ENCODE measurements at places on chromosomes 7 and 10.
A peak's percentile ranks its signal among the peaks of the same experiment; 100 is the strongest.

DNA sequence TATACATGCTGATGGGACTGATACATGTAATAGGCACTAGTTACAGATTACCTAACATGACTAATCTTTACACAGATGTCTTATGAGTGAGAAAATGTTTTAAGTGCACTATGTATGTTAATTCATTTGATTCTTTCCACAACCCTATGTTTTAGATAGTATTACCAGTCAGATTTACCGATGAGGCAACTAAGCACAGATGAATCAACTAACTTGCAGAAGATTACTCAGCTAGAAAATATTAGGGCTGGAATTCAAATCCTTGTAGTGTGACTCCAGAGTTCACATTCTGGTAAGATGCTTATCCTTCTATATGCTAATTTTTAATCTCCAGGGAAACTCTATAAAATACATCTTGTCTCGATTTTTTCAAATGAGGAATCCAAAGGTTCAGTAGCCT lies 964.9 kb downstream of the REEP3 start:
- no peak for DNase-seq

GRCh38 chr10:128825626-128826025 lies 641.4 kb upstream of the MGMT start:
- DNase-seq = no peak

DNA sequence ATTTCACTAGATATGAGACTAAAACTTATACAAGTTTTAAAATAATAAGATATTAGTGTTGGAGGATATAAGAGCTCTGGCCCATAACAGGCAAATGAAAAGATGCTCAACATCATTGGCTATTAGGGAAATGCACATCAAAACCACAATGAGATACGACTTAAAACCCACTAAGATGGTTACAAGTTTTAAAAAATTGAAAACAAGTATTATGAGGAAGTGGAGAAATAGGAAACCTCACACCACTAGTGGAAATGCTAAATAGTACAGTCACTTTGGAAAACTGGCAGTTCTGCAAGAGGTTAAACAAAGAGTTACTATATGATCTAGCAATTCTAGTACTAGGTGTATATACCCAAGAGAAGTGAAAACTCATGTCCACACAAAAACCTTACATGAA lies 17.2 kb downstream of the PANK1 start:
- DNase-seq = no peak

DNA sequence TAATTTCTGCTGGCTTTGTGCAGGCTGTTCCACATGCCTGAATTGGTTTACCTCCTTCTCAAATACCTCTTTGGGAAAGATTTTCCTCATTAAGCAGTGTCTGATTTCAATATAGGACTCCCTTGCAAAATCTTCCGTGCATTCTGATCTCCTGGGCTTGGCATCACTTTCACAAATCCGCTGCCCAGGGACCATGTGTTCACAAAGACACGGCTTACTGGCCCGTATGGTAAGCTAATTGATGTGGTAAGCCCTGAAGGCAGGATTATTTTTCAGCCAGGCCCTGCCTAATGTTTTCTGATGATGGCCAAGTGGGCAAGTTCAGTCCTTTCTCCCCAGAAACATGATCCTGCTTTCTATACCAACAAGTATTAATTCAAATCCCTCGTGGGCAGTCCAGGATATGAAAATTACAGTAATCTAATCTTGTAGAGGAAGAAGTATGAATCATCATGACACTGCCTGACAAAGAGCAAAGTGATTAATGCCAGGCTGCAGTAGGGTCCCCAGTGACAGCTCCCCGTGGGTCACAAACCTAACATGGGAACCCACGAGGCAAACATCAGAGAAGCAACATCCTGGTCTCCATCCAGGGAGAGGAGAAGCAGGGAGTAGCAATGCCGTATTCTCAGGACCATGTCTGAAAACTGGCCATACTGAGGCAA lies 11.6 kb upstream of the SVIL start:
- no peak for DNase-seq

DNA sequence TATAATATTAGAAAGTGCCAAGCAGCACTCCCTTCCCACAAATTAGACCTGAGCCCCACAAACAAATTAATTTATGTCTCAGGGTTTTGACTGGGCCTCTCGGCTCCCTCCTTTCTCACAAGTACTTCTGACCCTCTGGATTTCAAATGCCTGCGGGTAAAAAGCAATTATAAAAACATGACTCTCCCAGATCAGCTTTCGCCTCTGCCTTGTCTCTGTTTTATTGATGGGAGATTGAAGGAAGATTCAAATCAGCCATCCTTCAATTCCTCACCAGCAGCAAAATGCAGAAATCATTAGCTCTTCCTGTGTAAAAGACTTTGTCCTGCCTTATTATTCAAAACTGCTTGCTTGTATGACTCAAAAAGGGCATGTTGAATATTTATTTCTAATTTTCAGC lies 453.7 kb upstream of the MKI67 start:
- no peak for DNase-seq

DNA sequence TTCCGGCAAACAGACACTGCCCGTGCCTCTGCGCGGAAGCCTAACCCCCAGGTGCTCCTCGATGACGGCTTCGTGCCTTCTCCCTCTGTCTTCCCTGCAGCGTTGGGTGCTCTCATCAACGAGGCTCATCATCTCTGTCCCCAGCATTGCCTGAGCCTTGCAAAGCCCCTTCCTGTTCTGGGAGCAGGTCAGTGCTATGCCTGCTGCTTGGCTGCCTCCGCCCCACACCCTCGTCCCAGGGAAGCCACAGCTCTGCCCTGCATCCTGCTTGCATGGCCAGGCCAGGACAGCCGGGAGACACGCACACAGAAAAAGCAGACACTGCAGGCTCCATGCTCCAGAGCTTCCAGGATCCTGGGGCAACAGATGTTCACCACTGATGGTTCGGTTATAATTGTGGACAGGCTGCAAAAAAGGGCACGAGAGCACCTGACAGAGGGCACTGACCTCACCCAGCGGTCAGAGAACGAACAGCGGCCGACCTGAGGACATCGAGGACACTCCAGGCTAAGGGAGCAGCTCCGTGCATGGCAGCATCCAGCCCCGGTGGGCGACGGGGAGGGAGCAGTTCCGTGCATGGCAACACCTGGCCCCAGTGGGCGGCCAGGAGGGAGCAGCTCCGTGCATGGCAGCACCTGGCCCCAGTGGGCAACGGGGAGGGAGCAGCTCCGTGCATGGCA lies 265.5 kb downstream of the PTPRN2 start:
- DNase-seq = no peak

GRCh38 chr10:5659702-5660528 lies 6.5 kb downstream of the ASB13 start:
- peak; percentile 23 for DNase-seq

GRCh38 chr10:60661637-60662036 lies 116.6 kb upstream of the CDK1 start:
- peak; percentile 14 for DNase-seq

GRCh38 chr7:5508698-5509097 lies 85.1 kb upstream of the TNRC18 start:
- DNase-seq = no peak

DNA sequence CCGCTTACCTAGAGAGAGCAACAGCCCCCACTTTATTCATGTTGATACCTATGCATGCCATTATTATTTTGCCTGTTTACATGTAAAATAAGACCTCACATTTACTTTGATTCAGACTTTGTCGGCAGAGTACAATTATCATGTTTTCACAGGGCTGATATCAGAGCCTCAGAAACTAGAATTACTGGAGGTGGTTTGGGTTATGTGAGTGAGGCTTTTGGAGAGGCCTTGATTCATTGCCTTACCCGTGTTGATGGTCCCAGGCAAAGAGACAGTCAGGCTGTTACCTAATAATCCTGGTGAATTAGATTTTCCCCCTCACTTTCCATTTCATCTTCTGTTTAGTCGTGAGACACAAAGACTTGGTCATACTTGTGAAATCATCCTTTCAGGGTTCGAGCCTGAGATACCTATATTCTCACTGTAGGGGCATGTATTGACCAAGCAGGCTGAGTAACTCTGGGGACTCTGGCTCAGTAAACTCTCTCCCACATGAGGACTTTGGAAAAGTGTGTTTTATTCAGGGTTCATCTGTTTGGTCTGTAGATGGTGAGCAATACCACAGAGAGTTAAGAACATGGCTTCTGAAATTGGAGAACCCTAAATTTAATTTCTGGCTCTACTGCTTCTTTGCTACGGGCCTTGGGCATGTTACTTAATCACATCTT lies 150.9 kb downstream of the CELF2 start:
- no peak for DNase-seq

DNA sequence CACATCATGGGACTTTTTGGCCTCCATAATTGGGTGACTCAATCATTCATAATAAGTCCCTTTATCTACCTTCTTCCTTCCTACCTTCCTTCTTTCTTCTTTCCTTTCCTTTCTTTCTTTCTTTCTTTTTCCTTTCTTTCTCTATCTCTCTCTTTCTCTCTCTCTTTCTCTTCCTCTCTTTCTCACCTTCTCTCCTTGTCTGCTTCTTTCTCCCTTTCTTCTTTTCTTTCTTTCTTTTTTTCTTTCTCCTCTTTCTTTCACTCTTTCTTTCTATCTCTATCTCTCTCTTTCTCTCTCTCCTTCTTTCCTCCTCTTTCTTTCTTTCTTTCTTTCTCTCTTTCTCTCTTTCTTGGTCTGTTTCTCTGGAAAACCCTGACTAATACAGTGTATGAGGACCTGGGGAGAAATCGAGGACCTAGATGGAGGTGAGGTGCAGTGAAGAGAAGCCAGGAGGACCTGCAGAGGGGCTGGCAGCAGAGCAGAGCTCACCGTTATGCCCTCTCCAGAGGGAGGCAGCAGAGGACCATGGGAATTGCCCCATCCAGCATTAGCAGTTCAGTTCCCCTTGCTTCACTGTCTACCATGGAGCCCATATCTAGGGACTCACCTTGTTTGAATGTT lies 52.7 kb upstream of the BTRC start:
- DNase-seq = no peak

DNA sequence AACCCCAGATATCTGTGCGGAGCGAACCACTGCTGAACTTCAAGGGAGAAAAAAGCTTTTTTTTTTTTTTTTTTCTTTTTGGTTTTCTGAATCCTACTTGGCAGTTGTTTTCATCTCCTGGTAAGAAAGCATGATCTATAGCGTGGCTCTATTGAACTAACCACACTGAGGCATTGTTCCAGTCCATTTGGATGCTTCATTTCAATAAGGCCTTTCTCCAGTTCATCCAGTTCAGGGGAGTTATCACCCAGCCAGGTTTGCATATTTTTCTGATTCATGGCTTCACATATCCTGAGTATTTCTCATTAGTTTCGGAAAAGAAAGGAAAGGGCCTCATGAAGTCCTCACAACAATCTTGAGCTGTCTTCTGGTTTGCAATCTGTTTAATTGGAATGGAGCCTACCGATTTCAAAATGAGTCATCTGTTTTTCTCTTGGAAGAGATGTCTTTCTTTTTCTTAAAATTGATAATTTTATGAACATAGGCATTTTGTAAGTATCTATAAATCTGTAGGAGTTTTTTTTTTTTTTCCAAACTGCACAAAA lies 93.1 kb upstream of the STEAP4 start:
- no peak for DNase-seq

DNA sequence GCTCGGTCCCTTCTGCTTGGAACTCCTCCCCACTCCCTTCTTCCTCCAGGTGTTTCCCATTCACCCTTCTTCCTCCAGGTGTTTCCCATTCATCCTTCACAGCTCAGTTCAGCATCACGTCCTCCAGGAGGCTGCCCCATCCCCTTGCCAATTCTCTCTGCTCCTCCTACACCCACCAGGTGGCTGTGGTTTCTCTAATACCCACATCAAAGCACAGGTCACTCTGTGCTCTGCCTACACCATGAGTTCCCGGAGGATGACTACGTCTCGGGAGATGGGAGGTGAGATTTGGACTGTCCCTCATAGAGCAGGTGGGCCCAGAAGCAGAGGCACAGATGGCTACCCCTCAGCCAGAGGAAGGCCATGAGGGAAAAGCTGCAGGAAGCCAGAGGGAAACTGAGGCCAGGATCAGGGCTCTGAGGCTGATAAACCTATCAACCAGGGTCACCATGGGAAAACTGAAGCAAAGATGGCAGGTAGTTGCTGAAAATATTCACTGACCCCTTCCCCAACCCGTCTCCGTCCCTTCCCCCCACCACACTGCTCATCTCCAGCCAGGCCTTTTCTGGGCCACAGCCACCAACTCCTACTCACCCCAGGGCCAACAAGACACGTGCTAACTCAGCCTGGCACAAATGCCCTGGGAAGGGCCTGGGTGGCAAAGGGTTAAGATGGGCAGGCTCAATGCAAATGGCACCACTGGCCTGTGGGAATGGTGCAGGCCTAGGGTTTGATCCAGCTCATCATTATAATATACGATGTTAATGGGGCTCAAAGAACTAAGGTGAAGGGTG lies 56.6 kb upstream of the CPXM2 start:
- DNase-seq = no peak

GRCh38 chr10:7797582-7797981 lies 9.6 kb downstream of the ATP5F1C start:
- DNase-seq = peak; percentile 82

- DNase-seq = peak; percentile 41
Measured at GRCh38 chr7:90824386-90825307, 228.5 kb downstream of the CDK14 start.

DNA sequence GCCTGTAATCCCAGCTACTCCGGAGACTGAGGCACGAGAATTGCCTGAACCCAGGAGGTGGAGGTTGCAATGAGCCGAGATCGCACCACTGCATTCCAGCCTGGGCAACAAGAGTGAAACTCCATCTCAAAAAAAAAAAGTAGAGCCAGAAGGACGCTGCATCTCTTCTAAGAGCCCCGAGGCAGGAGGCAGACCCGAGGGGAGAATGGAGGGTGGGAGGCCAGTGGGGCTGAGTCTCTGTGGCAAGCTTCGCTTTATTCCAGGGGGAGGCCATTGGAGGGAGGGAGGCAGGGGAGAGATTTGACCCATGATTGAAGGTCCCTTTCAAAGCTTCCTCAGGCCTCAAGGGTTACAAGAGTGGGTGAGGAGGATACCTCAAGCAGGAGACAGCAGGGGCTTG lies 18.7 kb downstream of the TTYH3 start:
- no peak for DNase-seq

DNA sequence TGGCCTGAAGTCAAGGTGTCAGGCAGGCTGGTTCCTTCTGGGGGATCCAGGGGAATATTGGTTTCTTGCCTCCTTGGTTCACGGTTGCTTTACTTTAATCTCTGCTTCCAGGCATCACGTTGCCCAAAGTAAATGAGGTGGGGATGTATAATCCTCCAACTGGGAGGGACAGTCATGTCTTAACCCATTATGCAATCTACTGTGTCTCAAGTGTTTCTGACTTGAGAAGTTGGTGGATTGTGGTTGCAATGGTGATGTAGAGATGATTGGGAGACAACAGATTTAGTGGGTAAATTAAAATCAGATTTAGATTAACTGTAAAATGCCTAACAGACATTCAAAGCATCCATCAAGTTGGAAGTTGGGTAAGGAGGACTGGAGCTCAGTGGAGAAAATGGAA lies 32.7 kb downstream of the TBXAS1 start:
- no peak for DNase-seq
